ENCODE measurements at places on chromosomes 6 and 20. TPM values are rescaled to one million over a fixed set of nuclear protein-coding genes. Genes with fewer than 3 reads are reported as not detected.

Gene SIM1
- not detected for total RNA-seq

- no peak overlapping the region for H3K4me3 ChIP-seq
- no peaks in the 10 kb centered on the region for H3K27me3 ChIP-seq
- H3K27ac ChIP-seq, result no peak overlapping the region
Measured at GRCh38 chr20:44637522-44638372, 13.8 kb downstream of the ADA start.

GRCh38 chr20:44897133-44897532, 11.6 kb downstream of the YWHAB start:
- H3K27me3 ChIP-seq, result no peaks in the 10 kb centered on the region
- DNase-seq, result no peak
- peaks cover 29% of the 10 kb centered on the region for H3K36me3 ChIP-seq
- no peak overlapping the region for H3K4me3 ChIP-seq
- peaks cover 70% of the 10 kb centered on the region for H3K4me1 ChIP-seq

Gene MYLIP
- total RNA-seq, result 11.4 TPM

GRCh38 chr20:14335052-14335451, 2.4 kb downstream of the FLRT3 start:
- no peak overlapping the region for H3K27ac ChIP-seq
- no peaks in the 10 kb centered on the region for H3K36me3 ChIP-seq
- no peaks in the 10 kb centered on the region for H3K4me1 ChIP-seq
- no peak overlapping the region for H3K4me3 ChIP-seq
- H3K27me3 ChIP-seq, result no peaks in the 10 kb centered on the region
- DNase-seq, result no peak

- H3K36me3 ChIP-seq, result no peaks in the 10 kb centered on the region
- no peaks in the 10 kb centered on the region for H3K4me1 ChIP-seq
- H3K4me3 ChIP-seq, result no peak overlapping the region
- no peak overlapping the region for H3K27ac ChIP-seq
- H3K27me3 ChIP-seq, result peaks cover 1% of the 10 kb centered on the region
Measured at GRCh38 chr20:40486297-40486696, 202.7 kb downstream of the MAFB start.

DNA sequence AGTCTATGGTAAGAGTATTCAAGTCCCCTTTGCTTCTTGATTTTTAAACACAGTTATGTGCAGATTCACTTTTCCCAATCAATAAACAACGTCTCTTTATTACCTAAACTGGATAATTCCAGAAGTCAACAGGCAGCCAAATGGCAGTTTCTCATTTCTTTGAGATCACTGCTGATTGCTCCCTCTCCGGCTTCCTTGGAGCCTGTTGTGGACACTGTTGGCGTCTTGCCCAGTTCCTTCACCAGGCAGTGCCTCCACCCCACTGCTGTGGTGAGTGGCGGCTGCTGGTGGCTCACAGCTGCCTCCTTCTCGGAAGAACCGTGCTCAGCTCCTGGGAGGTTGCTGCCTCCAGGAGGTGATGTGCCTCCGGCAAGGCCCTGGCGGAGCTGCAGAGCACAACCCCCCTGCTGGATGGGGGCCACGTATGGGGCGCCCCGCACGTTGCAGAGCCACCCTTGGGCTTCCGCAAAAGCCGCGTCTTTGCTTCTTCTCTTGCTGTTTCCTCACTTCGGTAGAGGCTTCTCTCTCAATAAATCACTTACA, 105.1 kb upstream of the CNKSR3 start:
- peaks cover 13% of the 10 kb centered on the region for H3K4me1 ChIP-seq
- no peak overlapping the region for H3K4me3 ChIP-seq
- peaks cover 1% of the 10 kb centered on the region for H3K27me3 ChIP-seq
- no peak overlapping the region for H3K27ac ChIP-seq

Gene KCNK16
- total RNA-seq, result not detected

GRCh38 chr20:9285617-9286016, 216.7 kb downstream of the PLCB4 start:
- H3K27me3 ChIP-seq, result no peaks in the 10 kb centered on the region
- H3K27ac ChIP-seq, result no peak overlapping the region
- DNase-seq, result no peak
- no peaks in the 10 kb centered on the region for H3K4me1 ChIP-seq
- H3K4me3 ChIP-seq, result no peak overlapping the region

Gene OGFRL1
- total RNA-seq, result 3.8 TPM
